ENCODE measurements at places on chromosomes 6 and 20. TPM values are rescaled to one million over a fixed set of nuclear protein-coding genes. Genes with fewer than 3 reads are reported as not detected.

GRCh38 chr6:167711211-167711610 is 115.5 kb upstream of the AFDN start:
- no peak for DNase-seq

DNA sequence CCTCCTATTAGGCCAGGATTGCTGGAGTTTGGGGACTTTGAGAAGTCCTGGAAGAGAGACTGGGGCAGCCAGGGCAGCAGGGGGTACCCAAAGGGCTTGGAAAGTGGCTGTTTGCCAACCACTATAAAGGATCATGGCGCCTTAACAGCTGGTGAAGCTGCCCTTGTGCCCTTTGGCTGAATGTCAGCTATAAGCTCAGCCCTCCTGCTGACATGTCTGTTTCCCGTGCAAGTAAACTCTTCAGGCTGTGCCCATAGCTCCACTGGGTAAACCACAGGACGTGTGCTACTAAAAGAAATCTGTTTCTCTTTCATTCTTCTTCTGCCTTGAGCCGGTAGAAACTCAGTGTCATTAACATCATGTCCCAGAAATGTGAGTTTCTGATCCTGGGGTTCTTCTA is 97.3 kb downstream of the CAP2 start:
- DNase-seq: no peak

DNA sequence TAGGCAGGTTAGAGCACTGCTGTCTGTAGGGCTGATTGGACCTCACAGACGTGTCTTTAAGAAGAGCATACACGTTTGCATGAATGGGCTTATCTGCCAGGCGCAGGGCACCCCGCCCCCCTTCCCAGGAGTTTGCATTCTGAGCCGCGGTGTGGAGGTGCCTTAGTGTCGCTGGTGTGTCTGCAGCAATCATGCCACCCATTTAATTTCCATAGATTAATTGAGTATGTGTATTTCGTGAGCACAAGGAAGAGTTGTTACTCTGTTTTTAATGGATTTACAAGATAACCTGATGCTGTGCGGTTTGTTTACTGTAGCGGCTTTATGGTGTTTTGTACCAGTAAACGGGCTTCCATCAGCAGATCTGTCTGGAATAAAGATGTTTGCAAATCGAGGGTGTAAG is 107.7 kb downstream of the ZDHHC14 start:
- DNase-seq: no peak

- no peak for DNase-seq
These were observed 70.2 kb downstream of the TULP4 start for GRCh38 chr6:158382491-158382890.

- no peak for DNase-seq
These were observed 188.6 kb downstream of the ZDHHC14 start for GRCh38 chr6:157569543-157569942.

- no peak for DNase-seq
These were observed 19.0 kb downstream of the VAPB start for GRCh38 chr20:58407966-58408557.

GRCh38 chr6:22208026-22208425 is 88.8 kb downstream of the PRL start:
- DNase-seq: no peak

DNA sequence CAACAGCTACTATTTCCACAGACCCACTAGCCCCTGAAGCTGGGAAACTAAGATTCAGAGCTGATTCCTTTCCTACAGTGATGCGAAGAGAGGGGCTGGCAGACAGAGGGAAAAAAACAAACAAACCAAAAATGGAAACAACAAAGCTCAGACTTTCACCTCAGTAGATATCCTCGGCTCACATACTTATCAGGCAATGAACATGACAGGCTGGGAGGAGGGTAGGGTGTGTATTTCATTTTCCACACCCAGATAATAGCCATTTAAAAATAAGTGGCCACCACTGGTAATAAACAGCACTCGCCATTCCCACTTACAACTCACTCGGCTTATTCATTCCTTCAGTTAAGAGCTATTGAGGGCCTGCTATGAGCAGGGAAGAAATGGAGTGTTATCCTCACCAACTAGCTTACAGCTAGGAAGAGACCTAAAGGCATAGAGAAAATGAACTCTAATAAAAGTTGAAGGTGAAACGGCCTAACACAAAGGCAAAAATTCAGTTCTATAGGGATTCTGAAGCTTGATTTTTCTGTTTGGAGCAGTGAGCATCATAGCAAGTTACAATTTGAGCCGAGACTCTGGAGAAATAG is 32.0 kb upstream of the SPTLC3 start:
- no peak for DNase-seq

GRCh38 chr20:48698507-48699267 is 129.1 kb downstream of the PREX1 start:
- no peak for DNase-seq

- no peak for DNase-seq
These were observed 183.6 kb downstream of the JARID2 start for GRCh38 chr6:15429141-15430110.

Gene RIPOR2
- total RNA-seq: 10.9 TPM

Gene C6orf52
- not detected for total RNA-seq

Gene HLA-DMA
- 20.4 TPM for total RNA-seq

Gene RIMS4
- 0.12 TPM for total RNA-seq

Gene CGA
- total RNA-seq: 0.59 TPM
